Jurkat, Clone E6-1 (cell line): ENCODE measurements at places on chromosomes 4 and X.

GRCh38 chr4:113823291-113823659, 61.7 kb upstream of the CAMK2D start:
- DNase-seq: no peak

- DNase-seq: no peak
Observed at GRCh38 chrX:130561930-130562329, 160.1 kb downstream of the RBMX2 start.

DNA sequence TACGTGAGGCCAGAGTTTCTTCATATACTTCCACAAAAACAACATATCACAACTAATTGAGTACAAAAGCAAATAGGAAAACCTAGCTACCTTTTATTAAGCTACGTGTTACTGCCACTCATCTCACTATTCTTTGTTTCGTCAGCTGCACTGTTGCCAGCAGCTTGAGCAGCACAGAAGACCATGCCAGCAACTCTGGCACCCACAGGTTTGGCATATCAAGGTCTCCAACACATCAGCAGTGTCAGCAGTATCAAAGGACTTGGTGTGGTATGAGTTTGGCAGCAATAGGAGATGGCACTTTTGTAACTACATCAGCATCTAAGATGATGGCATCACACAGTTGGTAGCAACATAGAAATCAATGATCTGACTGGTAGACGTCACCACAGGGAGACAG, 30.7 kb downstream of the CDKL2 start:
- DNase-seq: no peak

GRCh38 chr4:151744614-151745013, 16.2 kb downstream of the GATB start:
- no peak for DNase-seq

- DNase-seq: no peak
Observed at GRCh38 chr4:150451883-150452282, 130.1 kb upstream of the MAB21L2 start.

- no peak for DNase-seq
Observed at GRCh38 chr4:7956934-7957656, 17.4 kb upstream of the AFAP1 start.
